ENCODE measurements at places on chromosomes 3 and 15. TPM values are rescaled to one million over a fixed set of nuclear protein-coding genes. Genes with fewer than 3 reads are reported as not detected.

IMPG2 gene
- polyA plus RNA-seq: 0.01 TPM

GOLGA8Q gene
- 0.14 TPM for polyA plus RNA-seq

TPRA1 gene
- 17.3 TPM for polyA plus RNA-seq

ASB14 gene
- not detected for polyA plus RNA-seq

IGSF10 gene
- 0.81 TPM for polyA plus RNA-seq

PLSCR5 gene
- not detected for polyA plus RNA-seq

CCPG1 gene
- polyA plus RNA-seq: 35.0 TPM

SLC25A36 gene
- 5.4 TPM for polyA plus RNA-seq

ZNF385D gene
- polyA plus RNA-seq: 0.08 TPM

UROC1 gene
- 16.5 TPM for polyA plus RNA-seq

CNTN6 gene
- polyA plus RNA-seq: not detected

ACSBG1 gene
- polyA plus RNA-seq: 0.06 TPM

ATP10A gene
- polyA plus RNA-seq: 0.26 TPM

DUOX1 gene
- 0.02 TPM for polyA plus RNA-seq

Measured in liver (tissue), 10 donors.